ENCODE measurements at places on chromosomes 6 and 20. TPM values are rescaled to one million over a fixed set of nuclear protein-coding genes. Genes with fewer than 3 reads are reported as not detected.

- DNase-seq: no peak
Measured at GRCh38 chr6:2157441-2158127, 87.8 kb downstream of the GMDS start.

DNA sequence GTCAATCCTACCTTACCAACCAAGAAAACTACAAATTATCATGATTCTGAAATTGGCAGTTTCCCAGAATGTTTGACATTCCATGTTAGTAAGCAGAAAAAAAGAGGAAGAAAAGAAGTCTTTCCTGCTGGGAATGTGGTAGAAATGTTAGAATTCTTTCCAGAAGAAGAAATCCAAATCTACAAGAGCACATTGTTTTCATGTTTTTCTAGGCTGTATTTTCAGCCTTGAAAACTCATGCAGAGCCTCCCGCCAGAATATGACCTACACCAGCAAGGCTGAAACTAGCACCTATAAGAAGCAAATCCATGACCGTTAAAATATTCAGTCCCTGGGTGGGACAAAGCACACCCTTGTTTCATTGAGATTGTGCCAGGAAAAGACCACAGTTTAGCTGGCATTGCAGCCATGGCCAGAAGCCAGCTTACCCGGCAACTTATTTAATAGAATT is 259.4 kb downstream of the GJA1 start:
- no peak for DNase-seq

RAET1E gene
- 0.58 TPM for polyA plus RNA-seq

- DNase-seq: no peak
Measured at GRCh38 chr20:18571578-18571977, 4.3 kb downstream of the SMIM26 start.

- no peak for DNase-seq
Measured at GRCh38 chr6:147578883-147579282, 70.4 kb downstream of the SAMD5 start.

- no peak for DNase-seq
Measured at GRCh38 chr6:100730001-100730980, 150.8 kb downstream of the ASCC3 start.

HCRTR2 gene
- polyA plus RNA-seq: 0.23 TPM

DNA sequence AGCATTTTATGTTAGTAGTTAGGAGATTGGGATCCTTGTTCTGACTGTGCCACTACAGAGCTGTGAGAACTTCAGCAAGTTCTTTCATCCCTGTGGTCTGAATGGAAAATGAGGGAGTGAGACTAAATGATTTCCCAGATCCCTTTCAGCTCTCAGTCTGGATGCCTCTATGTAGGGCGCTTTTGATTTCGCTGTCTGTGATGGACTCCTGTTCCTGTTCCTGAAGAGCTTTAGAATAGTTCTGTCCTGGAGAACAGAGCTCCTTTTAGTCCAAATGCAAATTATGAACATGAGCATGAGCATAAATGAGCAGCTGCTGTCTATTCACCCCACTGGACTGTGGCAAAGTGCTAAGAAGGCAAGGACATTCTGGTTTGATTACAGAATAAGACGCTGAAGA is 61.4 kb upstream of the NT5E start:
- DNase-seq: no peak

RIMS4 gene
- polyA plus RNA-seq: 0.70 TPM

DNA sequence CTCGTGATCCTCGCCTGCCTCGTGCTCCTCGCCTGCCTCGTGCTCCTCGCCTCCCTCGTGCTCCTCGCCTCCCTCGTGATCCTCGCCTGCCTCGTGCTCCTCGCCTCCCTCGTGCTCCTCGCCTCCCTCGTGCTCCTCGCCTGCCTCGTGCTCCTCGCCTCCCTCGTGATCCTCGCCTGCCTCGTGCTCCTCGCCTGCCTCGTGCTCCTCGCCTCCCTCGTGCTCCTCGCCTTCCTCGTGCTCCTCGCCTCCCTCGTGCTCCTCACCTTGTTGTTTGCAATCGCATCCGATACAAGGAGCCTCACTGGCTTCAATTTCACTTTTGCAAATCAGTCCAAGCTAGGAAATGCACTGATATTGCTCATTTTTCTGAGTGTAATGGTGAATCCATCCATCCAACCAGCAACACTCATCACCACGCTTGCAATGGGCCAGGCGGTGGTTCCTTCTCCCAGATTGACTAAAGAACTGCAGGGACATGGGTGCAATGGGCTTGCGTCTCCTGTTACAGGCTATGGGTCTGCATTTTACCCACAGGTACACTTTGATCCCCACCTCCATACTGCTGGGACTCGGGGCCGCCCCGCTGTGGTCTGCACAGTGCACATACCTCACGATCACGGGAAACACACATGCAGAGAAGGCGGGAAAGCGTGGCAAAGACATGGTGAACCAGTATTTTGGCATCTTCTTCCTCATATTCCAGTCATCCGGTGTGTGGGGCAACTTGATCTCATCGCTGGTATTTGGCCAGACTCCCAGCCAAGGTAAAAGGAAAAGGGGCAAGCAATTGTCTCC is 4.6 kb downstream of the UNC93A start:
- DNase-seq: no peak

DNA sequence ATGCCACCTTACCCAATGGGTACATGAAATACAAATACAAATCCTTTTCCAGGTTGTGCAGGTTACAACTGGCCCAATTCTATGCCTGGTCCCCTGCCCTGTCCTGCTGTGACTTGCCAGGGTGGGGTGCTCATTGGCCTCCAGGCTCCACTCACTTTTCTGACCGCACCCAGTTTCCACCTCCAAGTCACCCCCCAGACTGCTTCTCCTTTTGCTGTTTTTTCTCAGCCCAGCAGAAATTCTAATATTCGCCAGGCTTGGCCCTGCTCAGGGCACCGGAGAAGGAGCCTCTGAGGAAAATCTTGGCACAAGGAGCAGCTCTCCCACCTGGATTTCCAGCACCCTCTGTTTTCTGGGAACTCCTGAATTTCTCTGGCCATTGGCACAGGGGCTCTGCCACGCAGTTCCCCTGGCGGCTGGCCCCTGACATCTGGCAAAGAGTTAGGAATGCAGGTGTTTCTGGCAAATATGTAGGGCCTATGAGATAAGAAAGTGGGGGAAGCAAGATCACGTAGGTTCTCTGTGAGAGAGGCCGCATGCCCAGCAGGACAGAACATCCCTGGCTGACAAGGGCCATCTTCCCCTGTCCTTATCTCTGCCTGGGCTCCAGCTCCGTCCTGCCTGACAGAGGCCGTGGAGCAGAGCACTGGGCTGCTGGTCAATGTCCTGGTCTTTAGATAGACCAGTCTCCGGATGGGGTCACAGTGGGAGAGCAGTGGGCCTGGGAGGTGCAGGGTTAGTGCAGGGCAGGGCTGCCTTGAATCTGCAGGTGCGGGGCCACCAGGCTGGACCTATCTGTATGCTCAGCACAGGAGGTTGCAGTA is 2.9 kb upstream of the RAET1E start:
- DNase-seq: no peak

GRCh38 chr6:91080871-91081270 is 494.0 kb upstream of the MAP3K7 start:
- DNase-seq: no peak

- DNase-seq: peak; percentile 63
Measured at GRCh38 chr6:163296835-163297519, 117.5 kb upstream of the QKI start.

NDRG3 gene
- 27.8 TPM for polyA plus RNA-seq

- DNase-seq: no peak
Measured at GRCh38 chr6:44284121-44284520, 13.9 kb downstream of the TMEM151B start.

ARG1 gene
- 0.28 TPM for polyA plus RNA-seq

Measured in renal pelvis (tissue), 12 donors.